Testis (tissue), 5 donors: ENCODE measurements at places on chromosomes 5 and 9. TPM values are rescaled to one million over a fixed set of nuclear protein-coding genes. Genes with fewer than 3 reads are reported as not detected.

DNA sequence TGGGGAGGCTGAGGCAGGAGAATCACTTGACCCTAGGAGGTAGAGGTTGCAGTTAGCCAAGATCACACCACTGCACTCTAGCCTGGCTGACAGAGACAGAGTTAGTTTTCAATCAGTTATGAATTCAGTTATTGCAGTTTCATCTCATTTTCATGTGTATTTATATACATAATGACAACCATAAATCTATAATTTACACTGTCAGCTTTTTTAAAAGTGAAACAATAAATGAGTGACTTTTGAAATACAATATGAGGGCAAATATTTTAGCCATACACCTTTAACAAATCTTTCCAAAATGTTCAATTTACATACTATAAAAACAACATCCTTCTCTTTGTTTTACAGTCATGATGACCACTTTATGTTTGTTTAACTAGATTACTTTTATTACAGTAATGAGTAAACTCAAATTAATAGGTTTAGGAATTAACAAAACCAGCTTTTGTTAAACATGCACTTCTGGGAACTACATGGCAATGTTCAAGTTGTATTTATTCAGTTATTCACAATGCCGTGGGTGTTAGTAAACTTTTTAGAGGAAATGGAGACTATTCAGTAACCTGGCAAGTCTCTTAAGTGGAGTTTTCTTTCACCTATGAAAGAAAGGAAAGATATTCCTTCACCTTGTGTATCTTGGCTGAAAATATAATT lies 12.7 kb downstream of the TYRP1 start:
- DNase-seq: no peak

- DNase-seq: no peak
Observed at GRCh38 chr5:173812811-173813550, 75.2 kb upstream of the CPEB4 start.

GRCh38 chr9:87481890-87482855 lies 15.5 kb upstream of the DAPK1 start:
- no peak for DNase-seq

DNA sequence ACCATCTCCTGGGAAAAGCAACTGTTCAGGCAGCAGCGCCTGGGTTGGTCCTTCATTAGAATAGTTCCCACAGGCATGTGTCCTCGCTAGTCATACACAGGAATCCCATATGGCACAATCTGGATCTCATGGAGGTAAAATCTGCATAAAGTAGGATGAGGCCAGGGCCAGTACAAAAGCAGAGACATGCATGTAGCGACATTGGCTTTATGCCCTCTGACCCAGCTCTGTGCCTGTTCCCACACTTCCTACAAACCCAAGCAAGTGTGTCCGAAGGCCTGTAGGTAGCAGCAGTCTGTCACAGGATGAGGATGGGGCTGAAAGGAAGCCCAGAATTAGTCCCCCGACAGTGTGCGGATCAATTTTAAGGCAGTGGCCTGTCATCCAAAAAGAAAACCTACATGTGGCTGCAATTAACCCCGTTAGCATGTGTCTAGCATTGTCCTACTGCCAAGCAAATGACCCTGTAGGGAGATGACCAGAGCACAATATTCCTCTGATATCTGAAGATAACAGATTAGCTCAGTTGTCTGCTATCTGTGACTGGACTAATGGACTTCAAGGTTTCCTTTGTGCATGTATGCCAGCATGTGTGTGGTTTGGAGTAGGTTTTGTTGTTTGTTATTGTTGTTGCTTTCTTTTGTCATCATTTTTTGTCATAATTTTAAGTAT lies 178.8 kb downstream of the TMEM161B start:
- no peak for DNase-seq

DNA sequence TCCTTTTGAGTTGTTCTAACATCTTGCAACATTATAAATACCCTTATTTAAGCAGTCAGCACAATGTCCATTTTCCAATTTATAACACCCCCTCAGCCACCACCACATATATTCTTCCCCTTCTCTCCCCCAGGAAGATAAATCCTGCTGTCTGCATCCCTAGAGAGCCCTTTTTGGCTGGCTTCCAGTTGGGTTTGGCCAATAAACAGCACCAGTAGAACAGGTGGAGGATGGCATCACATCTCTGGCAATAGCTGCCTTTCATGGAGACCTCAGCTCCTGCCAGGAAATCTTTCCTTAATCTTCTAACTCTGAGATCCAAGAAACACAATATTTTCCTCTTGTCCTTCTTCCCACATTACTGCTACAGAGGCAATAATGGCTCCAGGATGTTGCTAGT lies 53.7 kb downstream of the TRIM36 start:
- DNase-seq: no peak

GRCh38 chr5:53924392-53924791 lies 364.0 kb downstream of the NDUFS4 start:
- DNase-seq: no peak

DNA sequence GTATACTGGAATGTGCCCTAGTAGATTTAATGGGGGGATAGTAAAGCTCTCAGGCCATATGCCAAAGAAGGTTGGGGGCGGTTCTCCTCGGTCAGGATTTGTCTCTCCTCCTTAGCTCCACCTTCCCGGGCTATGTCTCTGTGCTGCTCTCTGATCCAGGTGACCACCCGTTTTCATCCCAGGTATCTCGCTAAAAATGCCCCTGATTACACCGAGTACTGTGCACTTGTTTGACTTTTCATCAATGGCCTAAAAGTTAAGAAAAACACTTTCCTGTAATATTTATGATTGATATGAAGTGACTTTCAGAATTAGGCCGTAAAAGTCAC lies 724 bp downstream of the NDUFS6 start:
- DNase-seq: peak; percentile 34

DNA sequence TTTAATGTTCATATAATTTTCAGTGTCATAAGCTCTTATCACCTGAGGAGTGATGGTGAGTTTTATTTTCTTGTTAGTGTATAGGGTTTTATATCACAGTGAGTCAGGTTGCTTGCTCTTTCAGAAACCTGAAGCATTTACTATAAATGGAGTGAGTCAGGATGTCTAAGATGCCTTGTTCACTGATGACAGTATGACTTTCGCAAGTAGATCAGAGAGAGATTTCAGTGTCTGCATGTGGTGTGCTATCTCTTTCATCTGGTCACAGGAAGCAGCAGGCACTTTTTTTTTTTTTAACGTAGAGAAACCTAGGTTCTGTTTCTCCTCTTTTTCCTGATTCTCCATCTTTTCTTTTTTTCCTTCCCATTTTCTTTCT lies 237.1 kb downstream of the DMRTA1 start:
- DNase-seq: no peak

DNA sequence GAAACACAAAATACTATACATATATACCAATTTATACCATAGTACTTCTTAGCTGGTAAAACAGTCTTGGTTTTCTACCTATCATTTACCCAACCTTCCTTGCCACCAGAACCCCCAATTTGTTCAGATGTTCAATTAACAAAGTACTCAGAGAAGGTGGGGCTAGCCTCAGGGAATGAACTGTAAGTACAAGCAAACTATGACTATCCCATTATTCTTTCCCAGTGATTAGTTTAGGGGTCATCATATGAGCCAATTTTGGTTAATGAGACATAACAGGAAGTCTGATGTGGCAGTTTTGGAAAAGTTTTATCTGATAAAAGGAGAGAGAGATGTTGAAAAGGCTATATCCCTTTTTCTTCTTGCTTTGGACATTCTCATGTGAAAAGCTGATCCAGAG lies 125.8 kb downstream of the DTWD2 start:
- no peak for DNase-seq

GRCh38 chr5:156477196-156477595 lies 150.2 kb downstream of the SGCD start:
- no peak for DNase-seq

DNA sequence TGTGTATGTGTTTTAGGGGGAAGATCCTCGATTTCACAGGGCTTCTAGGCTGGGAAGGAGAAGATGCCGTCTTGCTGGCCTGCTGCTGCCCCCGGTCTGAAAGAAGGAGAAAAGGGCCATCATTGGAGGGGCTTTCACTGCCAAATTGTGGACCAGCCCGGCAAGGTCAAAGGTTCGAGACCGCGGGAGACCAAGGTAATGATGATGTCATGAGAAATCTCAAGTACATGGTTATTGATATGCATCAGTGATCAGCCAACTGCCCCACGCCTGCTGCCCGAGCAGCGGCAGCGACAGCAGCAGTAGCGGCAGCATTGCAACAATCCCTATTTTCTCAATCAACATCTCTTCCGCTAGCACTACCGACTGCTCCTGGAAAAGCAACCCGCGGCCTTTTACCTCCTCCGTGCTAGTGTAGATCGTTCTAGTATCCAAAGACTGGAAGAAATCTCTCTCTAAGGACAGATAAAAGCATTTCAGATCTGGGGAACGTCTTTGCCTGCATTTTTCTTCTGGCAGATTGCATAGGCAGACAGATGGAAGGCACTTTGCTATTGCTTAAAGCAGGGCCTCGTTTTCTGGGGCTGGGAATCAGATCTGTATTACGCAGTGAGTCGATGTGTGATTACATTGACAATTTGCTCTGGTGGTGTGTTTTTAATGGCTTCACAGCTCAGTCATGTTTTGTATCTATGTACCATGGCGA lies 215.3 kb downstream of the MEF2C start:
- DNase-seq: no peak

DNA sequence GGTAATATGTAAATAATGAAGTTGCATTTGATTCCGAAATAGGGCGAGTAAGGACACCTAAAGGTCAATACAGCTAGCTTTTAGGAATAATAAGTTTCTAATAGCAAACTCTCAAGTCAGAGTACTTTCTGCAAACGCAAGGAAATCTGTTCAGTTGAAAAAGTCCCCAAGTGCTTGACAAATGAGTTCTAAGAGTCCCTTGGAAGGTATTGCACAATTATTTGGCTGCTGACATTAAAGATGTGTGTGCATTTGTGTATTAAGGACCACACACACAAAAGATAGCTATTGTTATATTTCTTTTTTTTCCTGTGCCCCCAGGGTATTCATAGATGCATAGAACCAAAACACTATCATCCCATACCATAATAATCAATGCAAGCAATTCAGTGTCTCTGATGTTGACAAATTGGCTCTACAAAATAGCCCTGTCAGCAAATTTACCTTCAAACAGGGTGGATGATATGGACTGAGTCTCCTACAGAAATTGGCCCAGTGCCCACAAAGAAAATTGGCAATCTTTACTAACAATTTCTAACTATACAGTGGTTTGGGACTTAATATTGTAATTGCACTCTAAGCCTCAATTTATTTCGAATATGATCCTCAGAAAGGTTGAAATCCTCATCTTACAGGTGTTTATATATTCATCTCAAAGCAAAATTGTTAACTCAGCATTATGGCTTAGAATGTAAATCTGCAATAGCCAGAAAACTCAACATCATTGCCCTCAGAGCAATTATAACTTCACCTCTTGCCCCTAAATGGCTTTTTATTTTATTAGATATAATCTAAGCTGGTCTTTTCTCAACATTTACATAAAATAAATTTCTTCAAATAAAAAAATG lies 827.2 kb downstream of the MAT2B start:
- DNase-seq: no peak

- no peak for DNase-seq
Observed at GRCh38 chr9:130142641-130143040, 29.6 kb upstream of the NCS1 start.

DNA sequence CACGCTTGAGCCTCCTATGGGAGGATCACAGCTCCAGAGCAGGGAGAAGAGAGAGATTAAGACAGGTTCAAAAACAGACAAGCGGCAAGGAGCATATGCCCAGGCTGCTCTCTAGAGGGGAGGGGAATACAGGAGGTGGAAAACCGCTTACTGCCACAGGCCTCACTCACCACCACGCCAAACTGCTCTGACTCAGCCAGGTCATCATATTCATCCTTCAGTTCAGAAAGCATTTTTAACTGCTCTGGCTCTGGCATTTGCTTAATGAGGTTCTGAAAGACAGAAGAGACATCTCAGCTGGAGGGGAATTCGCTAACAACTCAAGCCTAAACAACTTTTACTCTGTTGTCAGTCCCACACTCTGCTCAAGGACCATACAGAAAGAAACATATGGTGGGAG lies 40.1 kb downstream of the PCDHGC5 start:
- DNase-seq: no peak

GRCh38 chr5:135880278-135880677 lies 15.4 kb downstream of the IL9 start:
- no peak for DNase-seq

Gene CDKN2A
- 12.9 TPM for polyA plus RNA-seq

Gene EGR1
- 63.6 TPM for polyA plus RNA-seq

Gene SLU7
- polyA plus RNA-seq: 60.1 TPM

Gene INSL4
- polyA plus RNA-seq: not detected

Gene LCN15
- polyA plus RNA-seq: 0.41 TPM
